ENCODE measurements at places on chromosomes 5 and 9.
A peak's percentile ranks its signal among the peaks of the same experiment; 100 is the strongest.

DNA sequence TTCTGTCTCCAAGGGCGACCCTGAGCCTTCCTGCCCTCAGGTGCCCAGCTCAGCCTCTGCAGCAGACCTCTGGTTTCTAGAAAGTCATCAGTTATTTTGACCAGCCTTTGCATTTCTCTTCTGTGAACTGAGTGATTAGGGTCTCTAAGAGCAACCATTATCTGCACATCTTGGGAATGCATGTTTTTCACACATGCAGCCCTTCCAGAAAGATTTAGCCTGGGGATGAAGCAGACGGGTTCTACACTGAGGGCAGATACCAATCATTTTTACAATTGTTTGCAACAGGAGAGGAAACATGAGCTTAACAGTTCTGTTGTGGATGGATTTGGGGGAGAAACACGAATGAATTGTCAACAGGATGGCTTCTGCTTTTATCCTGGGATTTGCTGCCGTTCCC, 90.1 kb upstream of the PITX1 start:
- DNase-seq, result no peak

GRCh38 chr9:88972401-88972800, 18.9 kb upstream of the S1PR3 start:
- no peak for DNase-seq

DNA sequence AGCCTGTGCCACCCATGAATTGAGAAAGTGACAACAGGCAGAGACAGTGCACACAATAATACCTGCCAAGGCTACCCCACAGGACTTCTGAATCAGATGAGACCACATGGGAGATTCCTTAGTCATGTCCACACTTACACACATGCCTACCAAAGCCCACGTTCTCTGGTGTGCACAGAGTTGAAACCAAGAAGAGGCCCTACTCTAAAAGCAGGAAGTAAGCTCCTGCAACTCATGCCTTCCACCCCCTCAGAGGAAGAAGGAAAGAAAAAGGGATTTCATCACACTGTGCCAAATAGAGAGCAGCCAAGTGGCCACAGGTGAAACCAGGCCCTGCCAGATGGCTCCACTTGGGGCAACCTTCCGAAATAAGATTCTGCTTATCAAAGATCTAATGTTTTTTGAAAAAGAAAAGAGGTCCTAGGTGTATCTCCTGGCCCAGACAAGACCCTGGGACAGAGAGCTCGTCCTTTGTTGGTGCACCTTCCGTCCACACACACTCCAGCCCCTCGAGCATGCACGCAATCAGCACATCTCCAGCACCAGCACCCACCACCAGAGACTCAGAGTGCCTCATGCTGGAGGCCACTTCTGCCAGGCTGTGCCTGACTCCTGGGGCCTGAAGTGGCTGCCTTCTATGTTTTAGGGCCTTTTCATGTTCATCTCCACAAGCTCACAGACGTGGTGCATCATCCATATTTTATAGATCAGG, 114.6 kb upstream of the SPOCK1 start:
- no peak for DNase-seq

GRCh38 chr9:20619487-20620200, 2.7 kb downstream of the MLLT3 start:
- DNase-seq, result no peak

GRCh38 chr9:37066139-37066725, 32.2 kb upstream of the PAX5 start:
- DNase-seq, result no peak

GRCh38 chr9:93379051-93379450, 72.4 kb upstream of the FAM120A start:
- no peak for DNase-seq

DNA sequence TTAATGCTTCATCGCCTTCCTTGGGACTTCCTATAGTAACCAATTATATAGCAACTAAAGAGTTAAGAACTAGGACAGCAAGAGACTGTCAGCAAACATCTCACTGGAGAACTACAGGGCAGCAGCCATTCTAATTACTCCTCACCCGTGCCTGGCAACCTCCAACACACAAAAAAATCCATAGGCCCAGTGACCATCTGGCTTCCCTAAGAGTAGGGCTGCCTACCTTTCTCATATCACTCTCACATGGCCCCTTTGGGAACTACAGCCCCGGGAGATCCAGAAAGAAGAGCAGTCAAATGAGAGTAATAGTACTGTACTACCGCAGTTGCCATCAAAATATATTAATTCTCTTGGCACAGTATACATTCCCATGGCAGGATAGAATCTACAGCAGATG, 5.7 kb downstream of the DCAF10 start:
- DNase-seq, result no peak

DNA sequence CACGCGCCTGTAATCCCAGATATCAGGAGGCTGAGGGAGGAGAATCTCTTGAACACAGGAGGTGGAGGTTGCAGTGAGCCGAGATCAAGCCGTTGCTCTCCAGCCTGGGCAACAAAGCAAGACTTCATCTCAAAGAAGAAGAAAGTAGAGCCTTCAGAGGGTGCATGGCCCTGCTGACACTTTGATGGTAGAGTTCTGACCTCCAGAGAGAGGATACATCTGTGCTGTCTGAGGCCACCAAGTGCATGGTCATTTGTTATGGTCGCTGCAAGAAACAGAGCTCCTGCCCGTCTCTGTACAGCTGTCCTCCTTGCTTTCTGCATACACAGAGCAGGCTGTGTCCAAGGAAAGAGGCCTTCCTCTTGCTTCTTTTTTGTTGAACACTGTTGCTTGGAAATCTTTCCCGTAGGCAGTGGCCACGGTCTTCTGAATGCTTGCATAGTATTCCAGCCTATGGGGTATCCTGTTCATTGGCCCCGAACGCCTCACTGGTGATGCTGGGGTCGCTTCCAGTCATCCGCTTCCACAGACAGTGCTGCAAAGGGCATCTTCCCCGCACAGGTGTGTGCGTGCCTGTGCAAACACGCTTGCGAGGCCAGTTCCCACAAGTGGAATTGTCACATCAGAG, 36.8 kb upstream of the UNC5A start:
- no peak for DNase-seq

- DNase-seq, result peak; percentile 87
These were observed 168.9 kb downstream of the MAPKAP1 start for GRCh38 chr9:125538092-125538473.

DNA sequence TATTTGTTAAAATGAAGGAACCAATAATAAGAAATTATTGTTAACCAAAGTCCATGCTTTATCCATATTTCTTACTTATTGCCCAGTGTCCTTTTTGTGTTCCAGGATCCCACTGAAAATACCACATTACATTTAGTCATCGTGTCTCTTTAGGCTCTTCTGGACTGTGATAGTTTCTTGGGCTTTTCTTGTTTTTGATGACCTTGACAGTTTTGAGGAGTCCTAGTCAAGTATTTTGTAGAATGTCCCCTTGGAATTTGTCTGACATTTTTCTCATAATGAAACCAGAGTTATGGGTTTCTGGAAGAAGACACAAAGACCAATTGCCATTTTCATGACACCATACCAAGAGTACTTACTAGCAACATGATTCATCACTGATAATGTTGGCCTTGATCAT, 13.6 kb upstream of the COMMD10 start:
- DNase-seq, result no peak

DNA sequence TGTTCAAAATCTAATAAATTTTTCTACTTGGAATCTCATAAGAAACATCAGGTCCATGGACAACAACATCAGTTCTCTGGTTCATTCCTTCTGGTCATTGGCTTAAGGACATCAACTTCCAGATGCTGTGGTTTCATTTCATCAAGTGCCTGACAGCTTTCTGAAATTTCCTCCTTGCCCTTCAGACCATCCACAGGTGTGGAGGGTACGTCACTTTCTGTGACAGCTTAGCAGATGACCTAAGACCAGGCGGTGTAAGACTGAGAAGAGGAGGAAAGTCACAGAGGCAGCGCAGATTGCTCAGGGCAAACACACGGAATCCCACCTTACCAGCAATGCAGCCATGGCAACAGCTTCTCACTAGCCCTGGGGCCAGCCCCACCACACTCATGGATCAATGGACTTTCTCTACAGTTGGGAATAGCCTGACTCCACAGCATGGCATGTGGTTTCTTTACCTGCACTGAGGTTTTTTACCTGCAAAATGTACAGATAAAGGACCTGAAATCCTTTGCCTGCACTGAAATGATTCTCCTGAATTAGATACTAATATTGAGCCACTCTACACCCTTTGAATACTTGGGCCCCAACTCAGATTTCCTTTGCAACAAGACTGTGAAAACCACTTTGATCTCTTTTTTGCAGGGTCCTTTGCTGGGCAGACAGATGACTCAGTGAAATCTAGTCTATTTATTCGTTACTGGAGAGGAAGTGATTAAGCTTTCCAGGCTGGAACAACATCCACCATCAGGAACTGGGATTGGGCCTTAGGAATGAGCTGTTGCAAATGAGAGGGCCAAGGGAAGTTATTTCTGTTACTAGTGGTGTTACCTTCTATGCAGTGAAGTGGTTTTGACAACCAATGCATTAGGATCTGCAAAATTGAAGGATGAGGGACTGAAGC, 26.9 kb downstream of the TICAM2 start:
- DNase-seq, result peak; percentile 46

DNA sequence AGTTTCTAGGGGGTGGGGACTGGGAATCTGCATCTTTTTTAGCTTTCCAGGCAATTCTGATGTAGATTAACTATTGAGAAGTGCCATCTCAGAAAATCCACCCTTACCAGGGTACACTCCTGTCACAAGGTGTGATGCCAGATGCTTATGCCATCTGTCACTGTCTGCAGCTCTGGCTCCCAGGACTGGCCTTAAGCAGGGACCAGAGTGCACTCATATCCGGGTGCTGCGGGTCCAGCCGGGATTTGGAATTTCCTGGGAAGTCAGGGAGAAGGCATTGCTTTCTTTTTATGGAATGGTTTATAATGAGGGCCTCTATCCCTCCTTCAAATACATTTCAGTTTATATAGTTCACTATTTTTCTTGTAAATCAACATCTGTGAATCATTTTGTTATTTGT, 92.6 kb downstream of the TMEM174 start:
- no peak for DNase-seq
